Activated CD4-positive, CD25-positive, alpha-beta regulatory T cell treated with anti-CD3 and anti-CD28 coated beads, Interleukin-2, amount 50 U/mL, for 16 hours (primary cell): ENCODE measurements at places on chromosomes 4 and X.

GRCh38 chrX:133497356-133497755 lies 82.1 kb upstream of the GPC4 start:
- DNase-seq: no peak

DNA sequence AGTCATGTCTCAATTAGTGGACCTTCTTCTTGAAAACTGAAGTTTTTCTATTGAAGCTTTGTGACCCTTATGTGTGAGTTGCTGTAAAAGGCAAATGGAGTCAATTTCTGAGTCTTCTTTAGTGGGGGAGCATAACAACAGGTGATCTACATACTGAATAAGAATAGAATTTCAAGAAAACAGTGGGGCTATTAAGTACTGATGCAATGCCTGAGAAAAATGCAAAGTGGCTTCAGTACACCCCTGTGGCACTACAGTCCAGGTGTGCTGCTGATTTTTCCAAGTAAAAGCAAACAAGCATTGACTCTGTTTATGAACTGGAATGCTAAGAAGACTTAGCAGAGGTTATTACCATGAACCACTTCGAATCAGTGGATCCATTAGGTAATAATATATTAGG lies 328.0 kb upstream of the PABPC4L start:
- no peak for DNase-seq

DNA sequence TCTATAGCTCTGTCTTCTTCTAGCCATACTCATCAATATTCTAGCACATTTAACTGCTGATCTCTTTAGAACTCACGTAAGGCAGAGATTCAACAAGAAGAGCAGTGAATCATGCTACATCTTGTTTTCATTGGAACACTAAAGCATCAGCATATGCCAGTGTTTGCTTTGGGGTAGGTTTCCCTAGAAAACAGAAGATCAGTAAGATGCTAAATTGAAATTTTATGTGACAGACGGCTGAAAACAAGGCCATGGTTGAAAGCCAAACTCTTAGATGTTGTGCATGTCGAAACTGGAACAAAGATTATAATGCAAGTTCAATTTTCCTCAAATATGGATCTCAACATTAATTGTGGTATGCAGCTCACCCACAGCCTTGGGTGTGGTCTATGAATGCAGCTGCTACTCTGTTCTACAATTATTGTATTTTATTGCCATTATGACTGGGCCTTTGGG lies 107.6 kb downstream of the PDLIM5 start:
- DNase-seq: no peak

- no peak for DNase-seq
These were observed 166.2 kb downstream of the ATP10D start for GRCh38 chr4:47651231-47651630.

GRCh38 chr4:171025343-171025742 lies 787.9 kb upstream of the GALNTL6 start:
- DNase-seq: no peak

GRCh38 chr4:76753814-76754213 lies 144.1 kb downstream of the SOWAHB start:
- DNase-seq: no peak

GRCh38 chrX:48616576-48616975 lies 19.3 kb downstream of the WDR13 start:
- no peak for DNase-seq

- DNase-seq: no peak
These were observed 320.4 kb upstream of the SLC7A11 start for GRCh38 chr4:138562544-138562991.
